RWPE1 (cell line): ENCODE measurements at places on chromosomes 11 and 22.

GRCh38 chr11:28017816-28018215 lies 90.1 kb downstream of the KIF18A start:
- DNase-seq: no peak

- DNase-seq: no peak
Measured at GRCh38 chr11:87754685-87755084, 420.6 kb downstream of the RAB38 start.

- DNase-seq: no peak
Measured at GRCh38 chr22:25628494-25628893, 64.0 kb downstream of the GRK3 start.

DNA sequence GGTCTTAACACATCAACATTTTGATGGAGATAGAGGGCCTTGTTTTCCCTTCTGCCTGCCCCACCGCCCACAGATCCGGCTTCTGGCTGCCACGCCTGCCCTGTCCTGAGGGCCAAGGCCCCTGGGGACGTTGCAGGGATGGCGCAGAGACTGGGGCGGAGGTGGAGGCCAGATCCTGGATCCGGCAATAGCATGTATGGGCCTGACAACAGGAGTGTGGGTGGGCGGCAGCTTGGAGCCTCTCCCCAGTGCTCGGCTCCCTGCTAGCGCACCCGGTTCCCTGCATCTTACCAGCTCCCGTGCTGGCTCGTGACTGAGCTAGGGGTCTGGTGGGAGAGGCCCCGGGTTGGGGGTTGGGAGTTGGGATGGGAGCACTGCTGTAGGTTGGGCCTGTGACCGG lies 95.6 kb downstream of the ZBTB16 start:
- no peak for DNase-seq

GRCh38 chr11:61967924-61968757 lies 707 bp upstream of the FTH1 start:
- peak; percentile 42 for DNase-seq

- DNase-seq: no peak
Measured at GRCh38 chr22:47021371-47022074, 259.1 kb downstream of the TBC1D22A start.

DNA sequence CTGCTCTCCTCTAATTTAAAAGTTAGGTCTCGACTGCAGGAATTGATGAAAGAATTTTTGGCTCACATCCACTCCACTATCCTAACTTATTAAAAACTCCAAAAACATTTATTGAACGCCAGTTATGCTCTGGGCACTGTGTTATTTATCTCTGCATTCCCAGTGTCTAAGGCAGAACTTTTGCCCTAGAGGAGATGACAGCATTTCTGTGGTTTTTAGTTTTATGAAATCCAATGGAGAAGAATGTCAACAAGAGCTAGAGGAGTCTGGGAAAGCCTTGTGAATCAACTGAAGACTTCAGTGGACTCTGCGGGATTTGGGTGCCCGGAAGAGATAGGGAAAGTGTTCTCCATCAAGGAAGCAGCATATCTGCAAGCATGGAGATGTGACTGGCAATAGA lies 217.0 kb upstream of the PGR start:
- DNase-seq: no peak

DNA sequence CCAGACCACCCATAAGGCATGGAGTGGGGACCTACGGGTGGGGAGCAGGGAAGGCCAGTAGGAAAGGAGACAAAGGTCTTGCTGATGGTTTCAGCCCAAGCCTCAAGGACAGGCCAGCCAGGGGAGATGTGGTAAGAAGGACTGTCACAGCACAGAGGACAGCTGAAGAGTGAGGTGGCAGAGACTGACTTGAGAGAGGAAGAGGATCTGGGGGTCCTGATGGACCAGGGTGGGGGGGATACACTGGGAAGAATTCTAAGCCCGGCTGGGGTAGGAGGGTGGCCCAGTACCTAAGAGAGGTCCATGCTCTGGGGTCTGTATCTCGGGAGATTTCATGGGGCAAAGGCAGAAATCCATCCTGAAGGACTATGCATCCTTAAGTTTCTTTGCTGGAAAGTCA lies 66.1 kb upstream of the THY1 start:
- no peak for DNase-seq

DNA sequence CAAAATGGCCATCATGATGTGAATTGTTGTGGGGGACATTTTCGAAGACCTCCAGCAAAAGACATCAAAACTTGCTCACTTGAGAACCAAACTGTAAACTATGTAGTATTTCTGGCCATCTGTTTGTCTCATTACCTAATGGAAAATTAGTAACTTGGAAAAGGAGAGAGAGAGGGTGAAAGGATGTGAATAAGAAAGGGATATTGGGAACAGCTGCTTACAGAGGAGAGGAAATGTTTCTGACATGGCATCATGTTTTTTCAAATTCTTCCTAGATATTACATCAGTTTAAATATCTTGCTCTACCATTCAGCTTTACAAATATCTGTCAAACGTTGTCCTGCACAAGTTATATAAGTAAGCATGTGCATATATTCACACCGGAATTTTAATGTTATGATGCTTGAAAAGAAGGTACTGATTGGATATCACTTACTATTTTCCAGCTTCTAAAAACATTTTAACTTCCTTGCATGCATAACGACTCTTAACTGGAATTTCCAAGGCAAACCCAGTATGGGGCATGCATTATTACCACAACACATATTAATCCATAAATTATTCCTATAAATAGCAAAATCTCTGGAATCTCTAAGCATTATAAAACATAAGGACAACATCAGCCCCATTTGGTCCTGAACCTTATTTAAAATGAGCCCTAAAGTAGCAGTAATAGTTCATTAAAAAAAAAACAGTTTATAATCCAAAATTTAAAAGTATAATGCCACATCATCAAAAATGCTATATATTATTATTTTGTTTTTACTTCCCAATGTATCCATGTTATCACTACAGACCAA lies 20.0 kb downstream of the GUCY1A2 start:
- no peak for DNase-seq

- peak; percentile 58 for DNase-seq
Measured at GRCh38 chr11:125348674-125349309, 147.3 kb downstream of the FEZ1 start.

GRCh38 chr11:131684111-131685060 lies 314.0 kb downstream of the NTM start:
- no peak for DNase-seq

DNA sequence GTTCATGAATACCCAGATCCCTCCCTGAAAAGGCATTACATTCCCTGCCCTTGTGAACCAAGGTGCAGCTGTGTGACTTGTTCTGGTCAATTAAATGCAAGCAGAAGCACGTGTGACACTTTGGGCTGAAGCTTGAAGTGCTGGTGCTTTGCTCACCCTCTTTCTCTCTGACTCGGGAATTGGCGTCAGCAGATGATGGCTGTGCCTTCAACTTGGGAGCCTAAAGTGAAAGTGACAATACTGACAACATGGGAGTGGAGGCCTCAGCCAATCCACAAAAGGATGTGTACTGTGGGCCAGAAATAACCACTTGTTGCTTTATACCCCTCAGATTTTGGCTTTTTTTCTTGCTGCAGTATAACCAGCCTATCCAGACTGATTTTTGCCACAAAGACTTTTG lies 148.3 kb upstream of the THY1 start:
- no peak for DNase-seq

DNA sequence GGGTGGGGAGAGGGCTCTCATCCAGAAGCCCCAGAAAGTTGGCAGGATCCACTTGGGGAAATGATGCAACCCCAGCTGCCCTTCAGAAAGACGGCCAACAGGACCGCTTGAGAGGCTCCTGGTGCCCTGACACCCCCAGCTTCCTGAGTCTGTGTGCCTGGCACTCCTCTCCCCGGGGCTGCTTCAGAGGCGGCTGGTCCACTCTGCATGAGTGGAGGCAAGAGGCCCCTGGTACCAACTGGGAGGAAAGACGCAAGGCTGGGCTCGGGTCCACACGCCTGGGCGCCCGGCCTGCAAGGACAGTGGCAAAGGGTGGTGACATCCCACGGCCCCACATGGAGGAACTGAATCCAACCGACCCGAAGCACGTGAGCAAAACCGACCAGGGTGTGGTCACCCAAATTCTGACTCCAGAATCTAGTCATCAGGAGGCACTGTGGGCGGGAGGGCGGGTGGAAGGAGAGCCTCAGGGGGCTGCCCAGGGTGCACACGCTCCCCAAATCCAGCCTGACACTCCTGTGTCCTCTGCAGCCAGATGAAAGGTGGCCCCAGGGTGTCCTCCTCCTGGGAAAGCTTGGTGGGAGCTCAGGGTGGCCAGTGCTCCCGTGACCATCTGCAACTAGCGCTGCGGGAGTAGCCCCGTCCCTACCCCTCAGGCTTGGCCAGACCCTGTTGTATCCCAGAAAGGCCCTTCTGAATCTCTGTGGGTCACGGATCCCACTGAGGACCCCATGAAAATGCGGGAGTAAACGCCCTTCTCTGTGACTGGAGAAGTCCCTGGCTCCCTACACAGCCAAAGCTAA lies 3.7 kb downstream of the RNH1 start:
- peak; percentile 23 for DNase-seq

GRCh38 chr11:113134626-113135025 lies 173.4 kb downstream of the NCAM1 start:
- DNase-seq: no peak

DNA sequence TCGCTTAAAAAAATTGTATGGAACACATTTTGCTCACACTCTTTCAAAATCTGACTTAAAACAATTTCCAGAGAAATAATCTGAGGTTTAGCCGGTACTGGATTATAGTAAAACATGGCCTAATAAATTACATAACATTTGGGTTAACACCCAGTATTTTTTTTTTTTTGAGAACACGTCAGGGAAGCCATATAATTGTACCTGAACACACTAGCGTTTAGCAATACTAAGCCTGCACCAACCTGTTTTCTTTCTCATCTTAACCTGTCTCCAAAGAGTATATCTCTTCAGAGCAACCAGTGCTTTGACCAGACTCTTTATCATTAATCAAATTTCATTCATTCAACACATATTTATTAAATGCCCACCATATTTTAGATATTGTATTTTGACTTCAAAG lies 2.0 kb upstream of the POGLUT3 start:
- no peak for DNase-seq

GRCh38 chr22:39825661-39826102 lies 67.9 kb downstream of the ENTHD1 start:
- no peak for DNase-seq

DNA sequence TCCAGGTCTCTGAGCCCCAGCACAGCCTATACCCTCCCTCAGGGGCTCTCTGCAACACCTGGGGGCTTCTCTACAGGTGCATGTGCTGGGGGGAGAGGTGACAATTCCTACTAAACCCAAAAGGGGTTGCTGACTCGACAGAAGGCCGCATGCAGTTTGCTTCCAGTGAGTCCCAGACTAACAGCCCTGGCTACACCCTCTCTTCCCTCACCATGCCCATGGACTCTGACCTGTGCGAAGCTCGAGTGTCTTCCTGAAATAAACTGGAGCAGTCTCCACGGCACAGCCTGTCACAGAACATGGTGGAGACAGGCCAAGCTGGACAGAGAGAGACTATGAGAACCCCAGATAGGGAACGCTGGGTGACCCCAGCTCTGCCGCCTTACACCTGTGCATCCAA lies 16.6 kb downstream of the PLEKHA7 start:
- DNase-seq: no peak

- no peak for DNase-seq
Measured at GRCh38 chr11:47437746-47438418, 11.1 kb downstream of the RAPSN start.

GRCh38 chr11:83571302-83571701 lies 285.1 kb upstream of the CCDC90B start:
- no peak for DNase-seq

DNA sequence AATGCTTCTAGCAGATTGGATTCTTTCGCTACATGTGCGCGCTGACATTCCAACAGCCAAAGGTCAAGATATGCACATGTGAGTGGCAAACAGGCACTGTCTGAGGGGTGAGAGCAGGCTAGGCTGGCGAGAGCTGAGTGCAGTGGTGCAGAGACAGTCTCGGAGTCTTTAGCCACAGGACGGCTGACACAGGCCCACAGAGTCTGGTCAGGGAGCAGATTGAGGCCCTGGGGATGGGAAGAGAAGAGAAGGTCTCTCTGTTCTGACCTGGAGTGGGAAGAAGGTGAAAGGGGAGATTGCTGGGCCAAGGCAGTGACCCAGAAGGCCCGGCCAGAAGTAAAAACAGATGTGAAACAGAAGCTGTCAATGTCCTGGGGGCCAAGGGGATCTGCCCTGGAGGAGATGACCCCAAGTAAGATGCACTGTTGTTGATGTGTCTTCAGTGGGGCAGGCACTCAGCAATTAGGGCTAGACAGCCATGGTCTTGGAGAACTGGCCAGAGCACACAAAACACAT lies 197.8 kb downstream of the ETS1 start:
- DNase-seq: no peak

DNA sequence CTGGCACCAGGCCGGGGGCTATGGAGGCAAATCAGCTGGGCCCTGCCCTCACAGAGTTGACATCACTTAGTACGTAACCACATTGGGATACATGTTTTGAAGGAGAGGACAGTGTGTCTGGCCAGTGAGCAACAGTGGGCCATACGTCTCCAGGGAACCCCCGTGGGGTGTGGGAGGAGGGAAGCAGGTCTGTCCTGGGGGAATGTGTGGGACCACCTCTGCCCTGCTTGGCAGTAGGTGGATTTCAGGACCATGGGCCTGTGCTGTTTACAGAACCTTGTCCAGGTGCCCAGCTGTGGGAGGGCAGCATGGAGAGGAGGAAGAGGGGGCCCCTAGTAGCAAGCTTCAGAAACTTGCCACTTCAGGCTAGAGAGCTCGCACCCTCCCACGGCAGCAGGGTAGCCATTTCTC lies 21.0 kb downstream of the P2RY2 start:
- DNase-seq: no peak

DNA sequence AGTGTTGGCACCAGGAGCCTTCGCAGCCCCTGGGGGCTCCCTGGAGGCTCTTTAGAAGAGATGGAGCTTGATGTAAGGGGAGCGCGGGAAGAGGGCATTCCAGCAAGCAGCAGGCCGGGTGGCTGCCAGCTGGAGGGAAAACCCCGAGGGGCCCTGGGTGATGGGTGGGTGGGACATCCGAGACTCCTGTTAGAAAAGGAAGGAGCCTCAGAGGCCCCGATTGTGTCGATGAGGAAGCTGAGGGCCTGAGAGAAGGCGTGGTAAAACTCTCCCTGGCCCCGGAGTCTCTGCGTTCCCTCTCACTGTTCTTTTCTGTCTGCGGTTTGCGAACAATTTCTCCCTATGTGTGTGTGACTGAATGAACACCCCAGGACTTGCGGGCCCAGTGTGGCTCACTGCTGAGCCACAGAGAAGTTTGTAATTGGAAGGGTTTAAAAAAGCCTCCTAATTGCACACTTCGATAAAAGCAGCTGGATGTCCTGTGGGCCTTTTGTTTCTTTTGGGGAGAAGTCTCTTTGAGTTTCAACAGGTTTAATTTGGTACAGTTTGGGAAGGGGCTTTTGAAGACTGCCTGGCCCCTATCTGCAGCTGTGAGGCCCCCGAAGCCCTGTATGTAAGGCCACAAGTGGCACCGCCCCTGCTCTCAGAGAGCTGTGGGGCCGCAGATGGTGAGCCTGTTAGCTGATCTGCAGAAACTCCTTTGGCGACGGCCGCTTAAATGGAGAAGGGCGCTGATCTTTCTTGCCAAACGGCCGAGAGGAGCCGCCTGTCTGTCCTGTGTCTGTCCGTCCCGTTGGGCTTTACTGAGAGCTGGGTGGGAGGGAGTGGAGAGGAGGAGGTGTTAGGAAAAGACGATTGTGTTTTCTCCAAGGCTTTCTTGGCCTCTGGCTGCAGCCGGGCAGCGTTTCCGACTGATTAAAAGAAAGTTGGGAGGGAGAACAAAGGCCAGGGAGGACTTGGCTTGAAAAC lies 2.0 kb downstream of the FBLN1 start:
- DNase-seq: no peak
